Renal cortical epithelial cell (primary cell): ENCODE measurements at places on chromosomes 3 and 15. TPM values are rescaled to one million over a fixed set of nuclear protein-coding genes. Genes with fewer than 3 reads are reported as not detected.

DNA sequence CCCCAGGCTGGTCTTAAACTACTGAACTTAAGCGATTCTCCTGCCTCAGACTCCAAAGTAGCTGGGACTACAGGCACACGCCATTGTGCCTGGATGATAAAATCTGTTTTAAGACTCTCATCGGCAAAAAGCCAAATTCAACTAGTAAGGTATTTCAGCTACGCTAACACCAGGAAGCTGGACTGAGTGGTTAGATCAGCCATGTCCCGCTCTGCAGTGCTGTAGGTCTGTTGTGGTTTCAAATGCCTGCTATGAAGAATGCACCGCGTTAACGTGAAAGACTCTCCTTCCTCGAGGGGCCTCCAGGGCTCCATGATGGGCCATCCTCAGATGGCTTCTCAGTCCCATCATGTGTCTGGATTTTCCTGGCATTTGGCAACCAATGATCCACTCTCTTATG is 70.2 kb downstream of the PCOLCE2 start:
- DNase-seq = no peak

- peak; percentile 47 for DNase-seq
Measured at GRCh38 chr15:75647370-75648155, at the start of gene SNX33. Gene SNX33, plus strand, starts transcription at chr15:75647912. Its CDS starts 1,191 bp downstream, at chr15:75649103.

DNA sequence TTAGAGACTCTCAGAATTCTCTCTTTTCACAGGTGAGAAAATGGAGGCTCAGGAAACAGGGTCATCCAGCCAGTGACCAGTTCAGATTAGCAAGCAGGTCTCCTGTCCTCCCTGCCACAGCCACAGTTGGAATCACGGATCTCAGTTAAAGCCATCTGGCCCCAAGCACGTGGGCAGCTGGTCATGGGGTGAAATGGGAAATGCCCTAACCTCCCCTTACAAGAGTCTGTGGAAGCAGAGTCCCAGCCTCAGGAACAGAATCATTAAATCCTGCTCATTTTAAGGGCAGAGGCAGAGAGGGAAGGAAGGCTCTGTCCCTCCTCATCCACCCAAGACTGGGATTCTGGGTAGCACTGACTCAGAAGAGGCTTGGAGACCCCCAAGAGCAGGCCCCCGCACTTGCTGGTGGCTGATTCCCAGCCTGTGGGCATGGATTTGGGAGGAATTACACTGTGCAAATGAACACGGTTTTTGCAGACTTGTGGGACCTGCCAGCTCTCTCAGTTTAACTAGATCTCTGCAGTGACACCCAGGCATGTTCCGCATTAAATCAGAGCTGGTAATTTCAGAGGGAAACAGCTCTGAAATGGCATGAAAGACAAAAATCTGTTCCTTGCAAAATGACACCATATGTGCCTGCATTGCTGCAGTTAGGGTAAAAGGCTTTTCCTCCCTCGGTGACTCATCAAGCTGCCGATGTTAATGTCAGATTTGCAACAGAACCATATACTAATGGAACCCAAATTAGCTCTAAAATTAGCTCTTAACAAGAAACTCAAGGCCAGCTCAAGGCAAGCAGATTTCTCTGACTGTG is 89.0 kb downstream of the BDH1 start:
- DNase-seq = peak; percentile 57

Gene ISLR2
- total RNA-seq = not detected in 2 replicates

Gene RLBP1
- total RNA-seq = not detected in 2 replicates

Gene CLCN2
- 1.7 and 3.5 TPM in 2 replicates for total RNA-seq

DNA sequence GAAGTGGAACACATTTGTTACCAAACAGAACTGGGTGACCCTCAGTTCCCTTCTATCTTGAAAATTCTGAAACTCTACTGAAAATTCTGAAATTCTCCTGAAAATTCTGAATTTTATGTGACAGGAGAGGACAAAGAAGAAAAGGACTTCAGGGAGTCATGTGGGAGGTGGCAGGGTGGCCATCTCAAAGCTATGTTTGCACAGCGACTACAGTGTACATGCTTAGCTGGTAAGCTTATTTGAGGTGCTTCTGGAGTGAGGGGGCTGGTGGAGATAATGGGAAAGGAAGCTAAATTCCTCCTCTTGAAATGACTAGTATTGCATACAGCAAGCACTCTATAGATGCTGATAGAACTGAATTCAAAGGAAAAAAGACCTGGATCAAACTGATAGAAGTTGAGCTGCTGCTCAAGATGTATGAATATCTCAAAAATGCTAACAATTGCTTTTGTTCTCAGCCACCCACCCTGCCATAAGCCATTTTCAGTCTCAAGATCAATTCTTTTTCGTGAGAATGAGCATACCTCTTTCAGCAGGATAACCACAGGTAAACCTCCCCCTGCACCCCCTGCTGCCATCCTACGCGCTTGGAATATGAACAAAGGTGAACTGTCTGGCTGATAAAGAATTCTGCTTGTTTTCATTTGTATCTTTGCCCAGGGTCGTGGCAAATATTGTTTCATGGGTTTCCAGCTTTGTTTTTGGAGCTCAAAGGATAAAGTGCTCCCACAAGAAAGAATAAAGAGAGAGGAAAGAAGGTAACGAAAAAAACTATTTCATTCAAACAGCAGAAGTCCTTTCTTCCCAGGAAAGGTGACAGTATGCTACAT is 16.6 kb upstream of the ARHGEF3 start:
- no peak for DNase-seq

Gene ST6GAL1
- total RNA-seq = 14.6 and 40.3 TPM in 2 replicates

Gene PLSCR2
- total RNA-seq = 1.4 TPM in 1 of 2 replicates, not detected in the other

GRCh38 chr3:184693011-184693975 is 18.6 kb downstream of the MAGEF1 start:
- no peak for DNase-seq

Gene MYO5C
- 17.2 and 18.3 TPM in 2 replicates for total RNA-seq

DNA sequence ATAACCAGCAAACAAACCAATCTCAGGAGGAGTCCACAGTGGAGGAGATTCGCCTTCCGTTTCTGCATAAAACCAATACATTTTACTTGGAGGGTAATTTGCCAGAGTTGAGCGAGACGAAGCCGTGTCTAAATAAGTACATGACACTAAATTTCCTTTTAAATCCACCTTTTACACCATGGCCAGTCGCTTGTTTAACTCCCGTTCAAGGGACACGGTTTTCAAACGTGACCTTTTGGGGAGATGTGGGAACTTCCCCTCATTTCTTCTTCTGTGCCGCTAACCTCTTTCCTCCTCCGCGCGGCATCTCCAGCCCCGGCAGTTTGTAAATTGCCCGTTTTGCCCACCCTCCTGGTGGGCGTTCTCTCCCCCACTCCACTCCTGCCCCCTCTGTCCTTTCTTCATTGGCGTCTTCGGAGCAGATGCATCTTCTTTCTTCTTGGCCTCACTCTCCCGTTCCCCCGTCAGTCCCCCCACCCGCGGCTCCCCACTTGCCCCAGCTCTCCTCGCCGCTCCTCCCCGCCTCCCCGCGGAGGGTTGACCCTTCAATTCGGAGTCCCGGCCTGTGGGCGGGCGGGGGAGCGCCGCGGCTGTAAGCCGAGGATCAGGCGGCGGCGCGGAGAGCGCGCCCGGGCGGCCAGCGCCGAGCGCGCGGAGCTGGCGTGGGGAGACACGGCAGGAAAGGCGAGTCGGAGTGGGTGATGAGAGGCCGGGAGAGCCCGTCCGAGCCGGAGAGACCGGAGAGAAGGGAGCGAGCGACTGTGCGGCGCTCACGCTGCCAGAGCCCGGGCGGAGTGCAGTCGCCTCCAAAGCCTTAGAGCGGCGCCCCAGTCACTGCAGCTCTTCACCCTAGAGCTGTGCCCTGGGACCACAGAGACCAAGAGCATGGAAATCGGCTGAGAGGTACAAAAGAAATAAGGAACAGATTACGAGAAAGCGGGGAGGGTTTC is at the start of gene NLGN1:
Gene NLGN1, plus strand, starts transcription at position 584 of the 950 bp plus-strand sequence.
- peak; percentile 45 for DNase-seq

GRCh38 chr15:62637950-62638619 is 404.5 kb upstream of the TPM1 start:
- no peak for DNase-seq

Gene HMG20A
- 22.4 and 48.6 TPM in 2 replicates for total RNA-seq

Gene DAZL
- 0.17 TPM in 1 of 2 replicates, not detected in the other for total RNA-seq

- DNase-seq = no peak
Measured at GRCh38 chr15:47718497-47719437, 1.5 kb downstream of the SEMA6D start.

GRCh38 chr3:188524052-188524451 is 370.1 kb downstream of the LPP start:
- peak; percentile 29 for DNase-seq

- DNase-seq = no peak
Measured at GRCh38 chr15:101781928-101782327, 21.4 kb upstream of the OR4F6 start.

- no peak for DNase-seq
Measured at GRCh38 chr15:36608180-36608579, 28.8 kb downstream of the CDIN1 start.

GRCh38 chr3:191383124-191383523 is 52.8 kb upstream of the UTS2B start:
- DNase-seq = no peak

GRCh38 chr15:97998307-97999071 is 38.0 kb downstream of the ARRDC4 start:
- DNase-seq = peak; percentile 60

Gene IMPG2
- 0.35 TPM in 2 replicates for total RNA-seq

- DNase-seq = no peak
Measured at GRCh38 chr3:20323307-20323927, 137.4 kb upstream of the SGO1 start.

Gene AGTR1
- not detected in 2 replicates for total RNA-seq

Gene PSMD6
- 113 and 124 TPM in 2 replicates for total RNA-seq

DNA sequence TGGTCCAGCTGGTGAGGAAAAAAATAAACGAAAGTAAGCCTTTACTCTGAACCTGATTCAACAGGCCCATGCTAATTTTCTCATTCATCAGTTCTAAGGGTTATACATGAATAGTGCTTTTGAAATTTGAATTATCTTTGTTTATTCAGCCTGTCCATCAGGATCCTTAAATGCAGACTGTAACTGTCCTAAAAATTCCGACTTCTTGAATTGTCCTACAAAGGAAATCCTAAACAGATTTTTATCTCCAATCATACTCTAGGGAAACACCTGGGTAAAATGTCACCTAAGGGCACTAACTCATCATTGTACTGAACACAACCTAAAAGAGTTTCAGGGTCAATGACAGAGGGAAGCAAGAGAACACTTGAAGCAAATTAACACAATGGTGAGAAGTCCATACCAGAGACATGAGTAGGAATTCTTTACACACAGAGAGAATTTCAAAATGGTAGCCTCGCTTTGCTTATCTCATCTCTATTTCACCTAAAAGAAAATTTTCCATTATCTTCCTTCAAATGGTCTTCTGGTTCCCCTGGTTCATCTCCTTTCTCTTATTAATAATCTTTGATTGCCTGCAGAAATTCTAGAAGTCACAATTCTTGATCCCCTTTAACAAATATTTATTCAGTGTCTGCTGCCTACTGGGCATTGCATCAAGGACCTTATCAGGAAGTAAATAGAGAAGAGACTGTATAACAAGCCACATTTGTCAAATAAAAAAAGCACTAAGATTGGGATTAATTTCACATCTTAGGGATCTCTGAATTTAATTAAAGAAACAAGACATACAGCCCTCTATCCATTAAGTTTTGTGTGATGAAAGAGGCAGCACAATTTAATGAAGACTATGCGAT is 182.7 kb downstream of the MEIS2 start:
- DNase-seq = no peak

- no peak for DNase-seq
Measured at GRCh38 chr15:65060641-65061397, 7.0 kb downstream of the RASL12 start.

DNA sequence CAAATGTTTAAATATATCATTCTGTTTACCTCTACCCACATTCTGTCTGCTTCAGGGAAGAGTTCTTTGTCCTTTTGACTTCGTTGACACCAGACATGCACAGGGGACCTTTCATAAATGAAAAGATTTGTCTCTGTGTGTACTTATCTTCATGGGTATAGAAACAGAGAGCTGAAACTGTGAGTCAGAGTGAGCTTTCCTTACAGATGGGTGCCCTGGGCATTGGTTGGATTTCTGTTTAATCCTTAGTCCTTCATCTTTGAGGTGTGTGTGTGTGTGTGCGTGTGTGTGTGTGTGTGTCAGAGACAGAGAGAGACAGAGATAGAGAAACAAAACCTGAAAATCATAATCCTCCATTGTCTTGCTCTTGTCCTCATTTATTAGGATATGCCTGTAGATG is 517.4 kb downstream of the TUSC7 start:
- no peak for DNase-seq

Gene TAGLN3
- total RNA-seq = 8.5 and 19.1 TPM in 2 replicates

DNA sequence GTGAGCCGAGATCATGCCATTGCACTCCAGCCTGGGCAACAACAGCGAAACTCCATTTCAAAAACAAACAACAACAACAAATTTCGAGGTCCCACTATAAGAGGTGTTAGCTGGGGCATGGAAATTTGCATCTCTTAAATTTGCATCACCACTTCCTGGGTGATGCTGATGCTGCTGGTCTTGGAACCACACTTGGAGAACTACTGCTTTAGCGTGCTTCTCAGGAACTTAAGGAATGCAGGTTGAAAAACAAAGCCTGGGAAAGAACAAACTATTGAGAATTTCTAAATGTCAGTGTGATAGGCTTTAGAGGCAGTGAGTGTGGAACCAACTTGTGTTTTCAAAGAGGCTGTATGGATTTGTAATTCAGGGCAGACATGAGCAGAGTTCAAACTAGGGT is 858.4 kb upstream of the ARPP21 start:
- DNase-seq = no peak

Gene CCR3
- not detected in 2 replicates for total RNA-seq

- DNase-seq = no peak
Measured at GRCh38 chr15:22881739-22882440, 43.4 kb downstream of the NIPA2 start.

Gene RAB11A
- 505 and 703 TPM in 2 replicates for total RNA-seq

GRCh38 chr15:50355980-50356379 is 982 bp upstream of the GABPB1 start:
- DNase-seq = no peak

GRCh38 chr15:39494462-39494861 is 86.4 kb upstream of the THBS1 start:
- DNase-seq = no peak

Gene ENTPD3
- total RNA-seq = 0.17 and 0.99 TPM in 2 replicates

DNA sequence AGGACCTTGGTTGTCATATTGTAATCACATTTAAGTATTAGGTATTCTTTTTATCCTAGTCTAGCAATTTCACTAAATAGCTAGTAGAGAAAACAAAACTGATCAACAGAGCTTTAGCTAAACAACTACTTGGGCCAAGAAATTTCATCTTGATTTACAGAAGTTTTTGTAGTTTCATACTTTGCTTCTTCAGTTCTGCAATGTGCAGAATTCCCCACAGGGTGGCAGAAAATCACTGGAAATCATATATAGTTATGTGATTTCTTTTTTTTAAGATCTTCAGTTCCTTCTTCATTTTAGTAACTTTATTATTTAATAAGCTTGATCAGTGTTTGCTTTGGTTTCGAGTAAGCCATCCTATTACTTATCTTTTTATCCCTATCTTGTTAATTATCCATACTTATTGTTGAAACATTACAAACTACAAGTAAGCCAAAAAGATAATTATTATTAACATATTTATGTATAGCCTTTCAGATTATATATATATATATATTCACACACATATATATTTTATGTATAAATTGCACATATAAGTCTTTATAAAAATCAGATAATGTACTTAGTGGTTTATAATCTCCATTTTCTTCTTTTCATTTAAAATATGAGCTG is 2.2 kb upstream of the BNIP2 start:
- DNase-seq = peak; percentile 54

- DNase-seq = peak; percentile 90
Measured at GRCh38 chr15:64070965-64071851, 22.4 kb downstream of the CIAO2A start.

- peak; percentile 52 for DNase-seq
Measured at GRCh38 chr3:141294848-141295247, 63.2 kb downstream of the PXYLP1 start.

Gene CISH
- 1.9 and 6.4 TPM in 2 replicates for total RNA-seq

GRCh38 chr15:33698126-33698525 is 270.2 kb upstream of the CHRM5 start:
- no peak for DNase-seq
